Activated CD4-positive, alpha-beta T cell treated with anti-CD3 and anti-CD28 coated beads for 36 hours (primary cell): ENCODE measurements at places on chromosomes 4 and X. TPM values are rescaled to one million over a fixed set of nuclear protein-coding genes. Genes with fewer than 3 reads are reported as not detected.

The NEUROG2 gene
- 0.11 TPM for total RNA-seq

- peaks cover 12% of the 10 kb centered on the region for H3K4me1 ChIP-seq
- no peak overlapping the region for H3K27ac ChIP-seq
- H3K4me3 ChIP-seq = no peak overlapping the region
- peaks cover 8% of the 10 kb centered on the region for H3K27me3 ChIP-seq
- DNase-seq = no peak
Observed at GRCh38 chr4:168577624-168578023, 80.8 kb downstream of the PALLD start.

DNA sequence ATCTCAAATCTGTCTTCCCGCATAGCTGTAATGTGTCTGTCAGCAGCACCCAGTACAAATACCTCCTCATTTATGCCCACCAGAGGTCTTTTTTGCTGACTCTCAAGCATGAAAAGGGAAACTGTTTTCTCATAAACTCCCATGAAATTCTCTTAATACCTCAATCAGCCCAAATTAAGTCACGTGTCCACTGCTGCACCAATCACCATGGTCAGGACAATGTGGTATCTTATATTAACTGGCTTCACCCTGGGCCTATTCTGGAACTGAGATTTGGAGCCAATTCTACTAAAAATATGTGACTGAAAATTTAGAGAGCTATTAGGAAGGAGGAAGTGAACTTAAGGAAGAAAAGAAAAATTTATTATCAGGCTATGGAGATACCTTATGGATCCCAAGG lies 58.4 kb downstream of the IL21 start:
- peaks cover 19% of the 10 kb centered on the region for H3K4me1 ChIP-seq
- no peak overlapping the region for H3K27ac ChIP-seq
- H3K4me3 ChIP-seq = no peak overlapping the region
- no peak for DNase-seq
- H3K36me3 ChIP-seq = peaks cover 7% of the 10 kb centered on the region

GRCh38 chr4:54586320-54586955 lies 71.3 kb upstream of the KIT start:
- H3K4me1 ChIP-seq = no peaks in the 10 kb centered on the region
- H3K27ac ChIP-seq = no peak overlapping the region
- H3K27me3 ChIP-seq = peaks cover 2% of the 10 kb centered on the region
- DNase-seq = no peak
- no peaks in the 10 kb centered on the region for H3K36me3 ChIP-seq

DNA sequence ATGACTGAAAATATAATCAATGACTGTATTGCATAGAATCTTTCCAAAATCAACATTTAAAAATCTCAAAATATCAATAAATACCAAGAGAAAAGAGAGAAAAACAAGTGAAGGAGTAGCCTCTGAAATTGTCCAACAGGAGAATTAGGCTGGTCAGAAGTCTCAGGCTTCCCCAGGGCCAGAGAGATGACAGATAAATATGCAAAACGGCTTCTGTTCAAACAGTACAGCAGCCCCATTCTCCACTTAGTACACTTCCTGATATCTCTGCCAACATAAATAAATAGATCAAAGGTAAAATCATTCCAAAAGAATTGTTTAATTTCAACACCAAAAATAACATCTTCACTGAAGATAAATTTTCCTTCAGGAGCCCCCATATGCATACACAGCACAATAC lies 204.7 kb upstream of the GABRA2 start:
- no peak overlapping the region for H3K27ac ChIP-seq
- H3K27me3 ChIP-seq = no peaks in the 10 kb centered on the region
- H3K4me3 ChIP-seq = no peak overlapping the region
- no peaks in the 10 kb centered on the region for H3K36me3 ChIP-seq
- DNase-seq = no peak

The TMPRSS11D gene
- total RNA-seq = not detected

DNA sequence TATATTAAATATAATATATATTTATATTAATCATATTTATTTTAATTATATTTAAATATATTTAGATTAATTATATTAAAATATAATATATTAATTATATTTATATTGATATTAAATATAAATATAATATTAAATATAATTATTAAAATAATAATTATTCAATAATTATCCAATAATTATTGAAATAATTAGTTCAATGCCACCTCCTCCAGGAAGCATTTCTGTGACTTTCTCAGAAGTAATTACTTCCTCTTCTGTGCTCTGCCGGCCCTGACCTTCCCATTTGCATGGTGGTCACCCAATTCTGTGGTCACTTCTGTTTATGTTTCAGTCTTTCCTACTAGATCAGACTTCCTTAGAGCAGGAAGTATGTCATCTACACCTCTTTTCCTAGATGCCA lies 45.8 kb downstream of the EVC2 start:
- H3K4me1 ChIP-seq = no peaks in the 10 kb centered on the region
- DNase-seq = no peak
- peaks cover 5% of the 10 kb centered on the region for H3K27me3 ChIP-seq
- no peak overlapping the region for H3K27ac ChIP-seq
- peaks cover 4% of the 10 kb centered on the region for H3K36me3 ChIP-seq
- no peak overlapping the region for H3K4me3 ChIP-seq

GRCh38 chrX:55119712-55120111 lies 30.9 kb downstream of the PAGE2 start:
- no peaks in the 10 kb centered on the region for H3K36me3 ChIP-seq
- H3K4me1 ChIP-seq = peaks cover 28% of the 10 kb centered on the region
- no peak overlapping the region for H3K27ac ChIP-seq
- DNase-seq = no peak
- no peak overlapping the region for H3K4me3 ChIP-seq

DNA sequence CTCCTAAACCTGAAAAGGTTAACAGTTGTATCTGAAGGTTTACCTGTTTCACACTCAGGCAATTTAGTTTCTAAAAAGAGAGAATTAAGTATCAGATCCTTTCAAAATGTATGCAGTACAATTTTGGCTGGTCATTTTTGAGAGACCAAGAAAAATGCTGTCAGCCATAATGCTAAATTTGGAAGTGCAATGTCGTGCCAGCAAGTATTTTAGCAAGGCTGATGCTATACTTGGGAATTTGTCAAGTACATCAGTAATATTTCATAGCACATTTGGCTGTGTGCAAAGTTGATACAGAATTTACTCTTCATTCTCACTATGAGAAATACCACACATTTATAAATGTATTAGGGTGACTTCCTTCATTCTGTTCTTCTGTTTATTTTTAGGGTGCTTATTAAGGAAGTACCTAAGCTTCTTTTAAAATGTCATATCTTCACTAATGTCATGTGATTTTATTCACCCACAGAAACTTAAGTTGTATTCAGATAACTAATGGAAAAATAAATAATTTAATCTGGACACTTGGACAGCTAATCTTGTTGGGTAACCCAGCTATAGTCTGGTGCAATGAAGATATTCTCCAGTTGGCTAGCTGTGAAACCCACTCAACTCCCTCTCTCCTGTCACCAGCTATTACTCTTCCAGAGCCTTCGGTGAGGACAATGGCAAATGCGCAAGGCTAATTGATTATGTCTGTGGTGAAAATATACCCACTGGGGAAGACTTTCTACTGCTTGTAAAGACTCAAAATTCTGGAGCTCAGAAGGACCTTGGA lies 84.2 kb upstream of the TLL1 start:
- no peaks in the 10 kb centered on the region for H3K4me1 ChIP-seq
- H3K27me3 ChIP-seq = no peaks in the 10 kb centered on the region
- no peak overlapping the region for H3K27ac ChIP-seq
- no peaks in the 10 kb centered on the region for H3K36me3 ChIP-seq

DNA sequence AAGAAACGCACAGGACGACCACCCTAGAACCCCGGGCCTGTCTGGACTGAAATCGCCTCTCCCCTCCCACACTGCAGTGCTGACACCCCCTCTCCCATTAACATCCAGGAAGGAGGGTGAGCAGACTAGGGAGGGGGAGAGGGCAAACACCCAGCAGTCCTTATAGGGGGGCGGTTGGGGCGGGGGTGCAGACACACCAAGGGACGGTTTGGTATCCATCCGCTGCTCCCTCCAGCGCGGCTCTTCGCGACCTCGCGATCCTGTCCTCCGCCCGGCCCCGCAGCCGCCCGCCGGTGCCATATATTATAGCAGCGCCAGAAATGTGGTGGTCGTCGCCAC lies 411 bp upstream of the GPRASP1 start:
- H3K36me3 ChIP-seq = peaks cover 10% of the 10 kb centered on the region
- no peaks in the 10 kb centered on the region for H3K27me3 ChIP-seq
- peak overlapping the region; percentile 81 for H3K4me3 ChIP-seq
- peaks cover 17% of the 10 kb centered on the region for H3K4me1 ChIP-seq
- DNase-seq = no peak

The RAB39B gene
- 16.4 TPM for total RNA-seq

DNA sequence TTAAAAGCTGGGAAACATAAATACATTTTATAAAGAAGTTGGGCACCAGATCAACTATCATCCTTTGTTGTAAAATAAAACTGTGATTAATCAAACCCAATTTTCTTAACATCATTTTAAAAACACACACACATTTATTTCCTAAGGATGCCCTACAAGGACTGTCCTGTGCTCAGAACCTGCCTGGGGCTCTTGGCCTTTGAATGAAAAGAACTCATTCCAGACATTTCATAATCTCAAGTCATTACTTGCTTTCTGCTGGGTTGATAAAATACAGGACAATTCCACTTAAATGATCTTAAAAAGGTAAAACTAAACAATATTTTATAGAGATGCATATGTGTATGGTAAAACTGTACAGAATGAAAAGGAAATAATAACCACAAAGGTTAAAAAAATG lies 2.8 kb downstream of the SH3D19 start:
- DNase-seq = no peak
- H3K4me3 ChIP-seq = no peak overlapping the region
- no peaks in the 10 kb centered on the region for H3K36me3 ChIP-seq
- H3K27me3 ChIP-seq = peaks cover 53% of the 10 kb centered on the region

DNA sequence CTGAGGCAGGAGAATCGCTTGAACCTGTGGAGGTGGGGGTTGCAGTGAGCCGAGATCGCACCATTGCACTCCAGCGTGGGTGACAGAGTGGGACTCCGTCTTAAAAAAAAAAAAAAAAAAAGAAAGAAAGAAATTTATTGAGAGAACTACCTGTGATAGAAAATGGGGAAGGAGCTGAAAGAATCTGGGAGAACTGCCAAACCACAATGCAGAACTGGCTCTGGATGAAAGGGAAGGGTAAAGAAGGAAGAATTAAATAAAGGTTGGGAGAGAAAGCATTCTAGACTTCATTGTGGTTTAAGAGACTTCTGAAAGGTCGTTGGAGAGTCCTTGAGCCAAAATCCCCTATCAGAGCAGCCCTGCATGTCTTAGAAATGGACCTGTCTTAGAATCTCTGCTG lies 567.9 kb upstream of the HTR2C start:
- no peaks in the 10 kb centered on the region for H3K4me1 ChIP-seq
- no peaks in the 10 kb centered on the region for H3K27me3 ChIP-seq
- no peak overlapping the region for H3K4me3 ChIP-seq
- H3K27ac ChIP-seq = no peak overlapping the region
- DNase-seq = no peak
